Peyer's patch (tissue), 4 donors: ENCODE measurements at places on chromosomes 1 and 21.

GRCh38 chr1:207089627-207090355 lies 1.1 kb downstream of the C4BPB start:
- peak overlapping the region; percentile 22 for H3K4me3 ChIP-seq
- H3K36me3 ChIP-seq = no peaks in the 10 kb centered on the region
- no peaks in the 10 kb centered on the region for H3K27me3 ChIP-seq
- no peak for DNase-seq
- peaks cover 2% of the 10 kb centered on the region for H3K4me1 ChIP-seq
- no peak overlapping the region for H3K27ac ChIP-seq

GRCh38 chr1:187985145-187985896 lies 1156.6 kb downstream of the PLA2G4A start:
- H3K36me3 ChIP-seq = no peaks in the 10 kb centered on the region
- no peak for DNase-seq
- no peaks in the 10 kb centered on the region for H3K27me3 ChIP-seq
- no peak overlapping the region for H3K27ac ChIP-seq
- no peak overlapping the region for H3K4me3 ChIP-seq

DNA sequence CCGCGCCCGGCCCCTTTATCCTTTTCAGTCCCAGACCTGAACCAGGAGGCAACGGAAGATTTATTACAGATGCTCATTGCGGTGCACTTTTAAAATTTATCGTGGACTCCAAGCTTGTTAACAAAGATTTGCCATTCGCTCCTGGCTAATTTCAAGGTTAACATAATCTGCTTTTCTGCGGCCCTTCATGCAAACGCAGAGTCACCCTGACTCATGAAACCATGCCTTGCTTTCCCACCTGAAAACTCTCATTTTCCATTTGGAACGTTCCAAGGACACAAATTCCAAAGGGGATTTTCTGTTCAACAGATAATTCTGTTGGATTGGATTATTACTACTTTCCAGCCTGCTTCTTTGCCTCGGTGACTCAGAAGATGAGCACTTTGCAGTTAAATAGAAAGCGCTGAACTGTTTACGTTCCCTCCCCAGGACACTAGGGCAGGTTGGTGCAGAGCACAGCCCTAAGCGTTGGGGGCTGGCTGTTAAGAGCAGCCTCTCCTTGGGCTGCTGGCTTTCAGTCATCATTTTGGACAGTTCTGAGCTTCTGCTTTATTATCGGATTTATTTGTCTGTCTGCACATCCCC lies 51.1 kb downstream of the CD247 start:
- H3K4me3 ChIP-seq = no peak overlapping the region
- H3K4me1 ChIP-seq = no peaks in the 10 kb centered on the region
- no peak overlapping the region for H3K27ac ChIP-seq

GRCh38 chr1:160884579-160884978 lies 401 bp downstream of the ITLN1 start:
- no peak overlapping the region for H3K27ac ChIP-seq
- DNase-seq = no peak
- H3K36me3 ChIP-seq = no peaks in the 10 kb centered on the region
- H3K27me3 ChIP-seq = no peaks in the 10 kb centered on the region
- no peaks in the 10 kb centered on the region for H3K4me1 ChIP-seq
- no peak overlapping the region for H3K4me3 ChIP-seq

- no peak for DNase-seq
- no peaks in the 10 kb centered on the region for H3K4me1 ChIP-seq
- H3K27ac ChIP-seq = no peak overlapping the region
- no peaks in the 10 kb centered on the region for H3K36me3 ChIP-seq
Measured at GRCh38 chr1:158324395-158324794, 6.9 kb downstream of the CD1B start.

GRCh38 chr1:59138402-59138801 lies 158.5 kb upstream of the FGGY start:
- H3K4me3 ChIP-seq = no peak overlapping the region
- no peak for DNase-seq
- no peaks in the 10 kb centered on the region for H3K36me3 ChIP-seq
- H3K27ac ChIP-seq = no peak overlapping the region
- H3K4me1 ChIP-seq = peaks cover 9% of the 10 kb centered on the region

GRCh38 chr1:109567877-109568672 lies 19.7 kb downstream of the GNAI3 start:
- peaks cover 29% of the 10 kb centered on the region for H3K4me1 ChIP-seq
- no peaks in the 10 kb centered on the region for H3K36me3 ChIP-seq
- no peak overlapping the region for H3K4me3 ChIP-seq
- H3K27ac ChIP-seq = no peak overlapping the region
- no peak for DNase-seq

GRCh38 chr1:156788136-156788535 lies 20.8 kb downstream of the PRCC start:
- DNase-seq = no peak
- H3K27ac ChIP-seq = no peak overlapping the region
- no peak overlapping the region for H3K4me3 ChIP-seq
- no peaks in the 10 kb centered on the region for H3K36me3 ChIP-seq
- H3K4me1 ChIP-seq = no peaks in the 10 kb centered on the region
